ENCODE measurements at places on chromosomes 3 and 15.

- no peak for DNase-seq
Observed at GRCh38 chr15:63830113-63830512, 3.6 kb downstream of the HERC1 start.

GRCh38 chr3:51637941-51638471 is 33.0 kb upstream of the TEX264 start:
- peak; percentile 70 for DNase-seq

- peak; percentile 1 for DNase-seq
Observed at GRCh38 chr3:30356866-30357753, 249.3 kb upstream of the TGFBR2 start.

DNA sequence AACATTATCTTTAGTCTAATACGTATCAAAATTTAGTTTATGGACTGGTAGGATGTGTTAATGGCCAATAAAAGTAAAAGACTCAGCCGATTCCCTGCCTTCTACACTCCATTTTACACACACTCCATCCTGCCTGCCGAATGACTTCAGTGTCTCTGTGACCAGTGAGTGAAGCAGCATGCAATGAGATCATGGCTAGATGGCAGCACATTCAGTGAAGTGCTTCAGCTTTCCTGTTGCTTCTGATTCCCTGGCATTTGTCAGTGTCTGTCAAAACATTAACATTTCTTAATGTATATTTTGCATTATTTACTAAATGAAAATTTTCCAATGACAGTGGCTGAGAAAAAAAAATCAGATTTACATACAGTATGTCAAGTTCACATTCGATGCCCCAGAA is 412.0 kb downstream of the FHIT start:
- DNase-seq, result peak; percentile 10

GRCh38 chr3:115623044-115623868 is at the start of gene GAP43:
Gene GAP43 (plus strand): TSS chr3:115623510. CDS start chr3:115623690, 180 bp downstream.
- DNase-seq, result peak; percentile 92

DNA sequence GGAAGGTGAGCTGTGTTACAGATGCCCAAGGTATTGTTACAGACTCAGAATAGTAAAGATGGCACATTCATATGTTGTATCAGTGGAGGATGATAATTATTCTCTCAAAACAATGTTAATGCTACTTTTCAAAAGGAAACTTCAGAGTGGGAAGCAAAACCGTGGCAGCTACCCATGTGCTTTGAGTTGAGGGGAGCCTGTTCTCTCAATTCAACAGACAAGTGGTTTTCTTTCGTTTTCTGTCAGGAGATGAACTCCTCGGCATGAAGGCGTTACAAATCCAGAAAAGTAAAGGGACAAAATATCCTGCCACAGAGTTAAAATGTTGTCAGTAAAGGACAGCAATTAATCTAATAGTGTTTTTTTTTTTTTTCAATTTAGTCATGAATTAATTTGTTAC is 629.4 kb upstream of the GBE1 start:
- no peak for DNase-seq

- no peak for DNase-seq
Observed at GRCh38 chr3:171446801-171447578, 13.2 kb downstream of the TNIK start.

- DNase-seq, result no peak
Observed at GRCh38 chr3:177300842-177301241, 103.6 kb upstream of the TBL1XR1 start.

GRCh38 chr3:140170612-140171011 is 235.6 kb downstream of the CLSTN2 start:
- peak; percentile 26 for DNase-seq

DNA sequence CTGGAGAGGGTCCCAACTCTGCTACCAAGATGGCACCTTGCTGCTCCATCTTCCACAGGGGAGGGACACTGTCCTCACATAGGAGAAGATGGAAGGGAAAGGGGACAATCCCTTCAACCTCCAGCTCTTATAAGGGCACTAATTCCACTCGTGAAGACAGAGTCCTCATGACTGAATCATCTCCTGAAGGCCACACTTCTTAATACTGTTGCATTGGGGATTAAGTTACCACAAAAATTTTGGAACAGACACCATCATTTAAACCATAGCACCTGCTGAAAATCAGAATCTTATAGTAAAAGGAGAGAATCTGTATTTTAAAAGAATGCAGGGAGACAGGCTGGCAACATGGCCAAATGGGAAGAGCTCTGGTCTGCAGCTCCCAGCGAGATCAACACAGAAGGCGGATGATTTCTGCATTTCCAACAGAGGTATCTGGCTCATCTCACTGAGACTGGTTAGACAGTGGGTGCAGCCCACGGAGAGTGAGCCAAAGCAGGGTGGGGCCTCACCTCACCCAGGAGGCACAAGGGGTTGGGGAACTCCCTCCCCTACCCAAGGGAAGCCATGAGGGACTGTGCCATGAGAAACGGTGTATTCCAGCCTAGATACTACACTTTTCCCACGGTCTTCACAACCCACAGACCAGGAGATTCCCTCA is 69.4 kb upstream of the LIPC start:
- no peak for DNase-seq

DNA sequence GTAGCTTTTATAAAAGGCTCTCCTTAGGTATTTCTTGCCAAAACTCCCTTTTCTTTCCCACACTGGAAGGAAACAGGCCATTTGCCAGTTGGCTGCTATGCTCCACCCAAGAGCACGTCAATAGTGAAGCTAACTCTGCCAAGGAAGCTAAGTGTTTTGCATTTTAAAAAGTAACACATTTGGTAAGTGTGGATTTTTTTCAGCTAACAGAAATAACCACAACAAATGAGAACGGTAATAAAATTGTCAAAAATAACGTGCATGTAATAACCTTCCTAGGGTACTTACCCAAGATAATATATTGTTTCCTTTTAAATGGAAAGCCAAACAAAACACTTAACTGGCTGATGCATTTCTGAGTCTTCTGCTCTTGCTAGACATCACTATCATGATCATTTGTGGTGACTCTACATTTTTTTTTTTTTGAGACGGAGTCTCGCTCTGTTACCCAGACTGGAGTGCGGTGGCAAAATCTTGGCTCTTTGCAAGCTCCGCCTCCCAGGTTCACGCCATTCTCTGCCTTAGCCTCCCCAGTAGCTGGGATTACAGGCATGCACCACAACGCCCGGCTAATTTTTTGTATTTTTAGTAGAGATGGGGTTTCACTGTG is 4.6 kb downstream of the DPP8 start:
- DNase-seq, result no peak

GRCh38 chr3:46628901-46629369 is 16.6 kb downstream of the FAM240A start:
- no peak for DNase-seq

DNA sequence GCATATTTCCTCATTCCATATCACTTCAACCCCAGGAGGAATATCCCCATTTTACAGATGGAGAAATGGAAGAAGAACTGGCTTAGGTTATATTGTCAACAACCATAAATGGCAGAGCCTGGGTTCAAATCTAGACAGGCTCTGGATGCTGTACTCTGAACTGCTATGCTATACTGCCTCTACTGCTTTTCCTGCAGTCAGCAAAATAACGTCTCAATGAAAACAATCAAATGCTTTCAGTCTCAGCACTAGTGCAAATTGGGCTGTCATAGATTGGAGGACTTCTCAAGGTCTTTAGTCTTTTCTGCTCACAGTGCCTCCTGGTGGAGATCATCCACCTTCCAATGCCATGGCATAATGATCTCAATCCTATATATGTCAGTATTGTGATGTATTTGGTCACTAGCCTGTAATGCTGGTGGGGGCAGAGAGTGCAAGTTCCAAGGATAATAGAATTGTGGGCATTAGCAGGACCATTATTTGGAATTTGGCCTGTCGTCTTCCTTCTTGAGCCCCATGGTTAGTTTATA is 285.0 kb downstream of the CLSTN2 start:
- peak; percentile 63 for DNase-seq

- DNase-seq, result no peak
Observed at GRCh38 chr3:135199137-135199536, 404.1 kb downstream of the EPHB1 start.

Data from NCI-H82 (cell line).